ENCODE measurements at places on chromosomes 11 and 22.

DNA sequence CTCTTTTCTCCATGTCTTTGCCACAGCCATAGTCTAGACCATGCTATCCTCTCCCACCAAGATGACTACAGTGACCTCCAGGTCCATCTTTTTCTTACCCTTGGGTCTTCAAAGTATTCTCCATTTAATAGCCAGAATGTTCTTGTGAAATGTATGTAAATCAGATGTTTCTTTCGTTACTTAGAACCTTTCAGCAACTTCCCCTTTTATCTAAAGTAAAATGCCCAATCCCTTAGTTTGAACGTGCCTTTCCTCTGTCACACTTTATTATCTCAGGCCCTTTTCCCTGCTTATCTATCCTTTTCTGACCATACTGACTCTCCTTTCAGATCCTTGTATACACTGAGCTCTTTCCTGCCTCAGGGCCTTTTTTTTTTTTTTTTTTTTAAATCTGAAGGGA is 17.9 kb downstream of the RBM4B start:
- DNase-seq: no peak

DNA sequence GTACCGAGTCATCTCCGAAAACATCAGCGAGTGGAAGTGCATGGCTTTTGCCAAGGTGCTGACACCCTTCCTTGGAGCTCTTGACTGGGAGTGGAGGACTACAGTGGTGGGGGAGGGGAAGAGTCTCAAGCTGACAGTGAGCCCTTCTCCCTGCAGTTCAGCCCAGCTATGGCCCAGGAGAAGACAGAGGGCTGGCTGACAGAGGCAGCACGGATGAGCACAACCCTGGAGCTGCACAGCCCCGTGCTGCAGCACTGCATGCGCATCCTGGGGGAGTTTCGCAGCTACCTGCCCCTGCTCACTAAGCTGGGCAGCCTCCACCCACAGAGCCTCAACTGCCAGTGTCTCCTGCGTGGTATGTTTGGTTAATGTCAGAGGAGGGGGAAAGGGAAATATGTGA is 41.4 kb downstream of the DNHD1 start:
- DNase-seq: no peak

DNA sequence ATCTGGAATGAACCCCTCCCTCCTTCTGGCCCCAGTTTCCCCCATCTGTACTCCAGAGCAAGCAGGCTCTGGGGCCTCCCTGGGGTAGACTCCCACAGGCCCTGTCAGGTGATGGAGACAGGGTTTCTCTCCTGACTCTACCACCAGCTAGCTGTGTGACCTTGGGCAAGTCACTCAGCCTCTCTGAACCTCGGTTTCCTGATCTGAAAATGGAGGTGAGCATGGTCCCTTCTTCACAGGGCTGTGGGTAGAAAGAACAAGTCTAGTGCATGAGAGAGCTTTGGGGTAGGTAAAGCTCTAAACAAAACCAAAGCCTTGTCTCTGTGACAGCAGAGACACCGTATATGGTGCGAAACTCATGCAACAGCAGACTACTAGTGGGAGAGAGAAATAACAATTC is 5.6 kb downstream of the CD5 start:
- no peak for DNase-seq

GRCh38 chr22:46140989-46141928 is 9.1 kb upstream of the PPARA start:
- DNase-seq: no peak

- DNase-seq: no peak
Observed at GRCh38 chr11:21059879-21060278, 390.5 kb downstream of the NELL1 start.

DNA sequence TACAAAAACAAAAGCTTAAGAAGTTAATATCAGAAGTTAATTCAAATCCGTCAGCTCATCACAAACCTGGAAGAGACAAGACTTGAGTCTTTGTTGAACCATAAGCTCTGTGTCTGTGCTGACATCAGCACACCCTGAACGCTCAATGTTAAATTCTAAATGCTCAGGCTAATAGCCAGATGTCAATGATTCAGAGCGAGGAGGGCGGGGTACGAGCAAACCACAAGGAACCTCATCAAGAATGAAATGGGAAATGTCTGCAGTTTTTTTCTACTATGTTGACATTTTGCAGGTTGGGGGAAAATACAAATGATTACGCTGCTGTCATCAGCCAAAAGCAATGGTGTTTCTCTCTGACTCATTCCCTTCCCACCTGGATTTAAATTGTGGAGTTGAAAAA is 1057.2 kb downstream of the NTM start:
- DNase-seq: no peak

Measured in CD4-positive, alpha-beta T cell treated with Interleukin-10 for 1 hour (primary cell).